ENCODE measurements at places on chromosomes 5 and 9.
A peak's percentile ranks its signal among the peaks of the same experiment; 100 is the strongest.

- no peak for DNase-seq
Measured at GRCh38 chr5:180335614-180336233, 17.4 kb downstream of the GFPT2 start.

GRCh38 chr5:98454904-98455303 lies 318.6 kb upstream of the RGMB start:
- peak; percentile 11 for DNase-seq

DNA sequence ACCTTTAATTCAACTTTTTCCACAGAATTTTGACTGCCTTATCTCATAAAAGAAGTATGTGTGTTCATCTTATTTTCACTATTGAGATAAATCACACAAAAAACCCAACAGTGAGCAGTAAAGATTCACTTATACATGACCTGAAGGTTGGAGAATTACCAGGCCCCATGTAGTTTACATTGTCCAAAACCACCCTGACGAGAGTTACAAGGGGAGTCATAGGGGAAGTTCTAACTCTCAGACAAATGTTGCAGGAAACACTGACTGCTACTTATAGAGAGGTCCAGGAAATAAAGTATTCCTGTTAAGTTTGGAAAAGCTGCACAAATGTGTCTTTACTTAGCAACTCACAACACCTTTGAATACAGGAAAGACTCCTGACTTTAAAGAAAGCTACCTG lies 14.1 kb downstream of the SPATA9 start:
- DNase-seq, result no peak

GRCh38 chr5:14739981-14740380 lies 75.5 kb downstream of the OTULIN start:
- DNase-seq, result no peak

- peak; percentile 86 for DNase-seq
Measured at GRCh38 chr9:35179347-35180280, 17.8 kb downstream of the UNC13B start.

- no peak for DNase-seq
Measured at GRCh38 chr5:68047035-68047434, 168.5 kb upstream of the PIK3R1 start.

DNA sequence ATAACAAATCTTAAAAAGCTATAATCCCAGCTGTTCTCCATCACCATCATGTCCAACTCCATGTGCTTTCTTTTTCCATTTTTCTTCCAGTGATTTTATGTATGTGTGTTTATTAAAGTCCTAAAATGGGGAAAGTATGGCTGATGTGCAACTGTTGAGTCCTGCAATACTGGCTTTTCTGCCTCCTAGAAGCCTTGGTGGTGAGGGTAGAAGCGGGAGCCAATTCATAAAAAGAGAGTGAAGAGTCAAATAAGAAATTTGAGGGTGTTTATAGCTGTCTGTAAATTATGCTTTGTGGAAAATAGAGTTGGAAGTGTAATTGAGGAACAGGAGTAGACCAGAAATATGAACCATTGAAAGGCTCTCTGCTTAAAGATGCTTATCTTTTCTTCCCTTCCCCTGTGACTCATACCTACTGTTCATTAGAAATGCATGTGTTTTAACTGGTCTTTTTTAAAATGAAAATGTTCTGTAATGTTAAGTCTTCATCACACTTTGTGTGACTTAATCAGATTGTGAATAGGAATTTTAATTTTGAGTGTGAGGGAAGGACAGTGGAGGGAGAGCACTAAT lies 80.1 kb downstream of the ZCCHC7 start:
- no peak for DNase-seq

GRCh38 chr5:40502736-40503135 lies 177.0 kb upstream of the PTGER4 start:
- no peak for DNase-seq

GRCh38 chr5:156473269-156473908 lies 146.4 kb downstream of the SGCD start:
- no peak for DNase-seq

DNA sequence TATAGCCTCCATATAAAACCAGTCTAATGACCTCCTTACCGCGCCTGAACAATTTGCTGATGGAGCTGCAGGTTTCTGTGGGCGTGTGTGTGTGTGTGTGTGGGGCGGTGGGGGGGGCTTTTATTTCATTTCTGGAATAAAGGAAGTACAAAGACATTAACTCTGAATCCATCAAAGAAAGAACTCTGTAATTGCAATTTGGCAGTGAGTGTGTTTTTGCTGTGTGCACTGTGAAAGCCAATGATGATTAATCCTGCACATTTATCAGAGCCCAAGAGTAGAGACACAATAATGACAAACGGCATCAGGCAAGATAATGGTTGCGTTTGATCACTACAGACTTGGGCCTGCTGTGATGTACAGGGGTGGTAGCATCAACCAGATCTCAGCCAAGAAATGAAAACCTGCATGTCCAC lies 29.3 kb upstream of the NDFIP1 start:
- DNase-seq, result no peak

DNA sequence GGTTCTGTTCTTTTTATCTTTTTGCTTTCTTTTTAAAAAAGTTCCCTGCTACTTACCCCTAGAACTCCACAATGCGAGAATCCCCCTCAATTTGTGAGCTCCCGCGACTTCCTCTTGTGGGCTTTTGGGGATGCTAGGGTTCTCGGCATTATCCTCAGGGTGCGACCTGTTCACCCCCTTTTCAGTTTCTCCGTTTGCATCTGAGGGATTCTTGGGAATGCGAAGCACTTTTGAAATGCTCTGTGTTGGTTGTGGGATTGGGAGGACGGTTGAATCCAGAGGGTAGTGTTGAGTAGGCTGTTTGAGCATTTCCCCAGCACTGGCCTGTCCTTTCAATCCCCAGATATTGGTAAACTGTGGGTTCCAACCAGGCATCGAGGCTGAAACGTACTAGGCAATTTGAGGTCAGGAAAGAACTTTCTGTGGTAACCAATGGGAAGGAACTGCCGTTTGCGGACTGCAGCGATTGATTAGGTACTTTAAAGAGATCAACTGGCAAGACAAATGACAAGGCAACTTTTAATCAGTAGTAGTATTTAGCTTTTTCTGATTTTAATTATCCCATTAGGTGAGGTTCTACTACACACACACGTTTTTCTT lies 415 bp downstream of the XRCC4 start:
- peak; percentile 58 for DNase-seq

- DNase-seq, result no peak
Measured at GRCh38 chr5:75639535-75640311, 28.5 kb downstream of the ANKDD1B start.

- DNase-seq, result peak; percentile 12
Measured at GRCh38 chr9:118652258-118652657, 717.0 kb downstream of the BRINP1 start.

- no peak for DNase-seq
Measured at GRCh38 chr5:105924366-105924765, 1746.4 kb downstream of the EFNA5 start.

- DNase-seq, result peak; percentile 48
Measured at GRCh38 chr9:14616188-14616982, 76.8 kb downstream of the ZDHHC21 start.

DNA sequence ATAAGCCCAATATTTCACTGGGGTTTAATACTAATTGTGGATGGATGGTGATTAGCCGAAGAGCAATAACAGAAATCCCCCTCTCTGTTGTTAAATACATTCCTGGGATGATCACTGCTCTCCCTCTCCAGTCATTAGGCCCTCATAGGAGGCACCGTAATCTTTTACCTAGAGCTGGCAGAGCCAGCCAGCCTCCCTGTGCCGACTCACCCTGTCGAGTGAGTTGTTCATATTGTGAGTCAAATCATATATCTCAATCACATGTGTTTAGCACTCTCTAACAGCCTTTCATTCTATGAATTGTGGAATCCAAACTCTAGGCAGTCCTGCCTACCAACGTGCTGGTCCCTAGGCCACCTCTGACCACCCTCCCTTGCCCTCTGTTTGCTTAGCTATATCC lies 771.0 kb downstream of the IRX1 start:
- no peak for DNase-seq

DNA sequence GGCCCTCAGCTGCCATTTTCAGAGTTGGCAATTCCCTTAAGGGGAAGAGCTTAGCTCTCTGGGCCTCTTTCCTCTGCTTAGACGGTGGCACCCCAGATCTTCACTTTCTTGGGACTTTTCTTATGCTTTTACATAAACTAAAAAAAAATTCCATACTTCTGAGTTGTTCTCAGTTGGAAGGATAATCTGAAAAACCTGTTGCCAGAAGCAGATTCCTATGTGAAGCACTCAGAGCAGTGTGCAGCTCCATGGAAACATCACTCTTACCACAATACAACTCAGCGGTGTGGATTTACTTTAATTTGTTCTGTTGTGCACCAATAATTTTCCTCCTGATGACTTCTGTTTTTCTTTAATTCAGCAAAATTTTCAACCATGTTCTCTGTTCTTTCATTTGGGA lies 44.1 kb upstream of the MROH2B start:
- DNase-seq, result no peak

DNA sequence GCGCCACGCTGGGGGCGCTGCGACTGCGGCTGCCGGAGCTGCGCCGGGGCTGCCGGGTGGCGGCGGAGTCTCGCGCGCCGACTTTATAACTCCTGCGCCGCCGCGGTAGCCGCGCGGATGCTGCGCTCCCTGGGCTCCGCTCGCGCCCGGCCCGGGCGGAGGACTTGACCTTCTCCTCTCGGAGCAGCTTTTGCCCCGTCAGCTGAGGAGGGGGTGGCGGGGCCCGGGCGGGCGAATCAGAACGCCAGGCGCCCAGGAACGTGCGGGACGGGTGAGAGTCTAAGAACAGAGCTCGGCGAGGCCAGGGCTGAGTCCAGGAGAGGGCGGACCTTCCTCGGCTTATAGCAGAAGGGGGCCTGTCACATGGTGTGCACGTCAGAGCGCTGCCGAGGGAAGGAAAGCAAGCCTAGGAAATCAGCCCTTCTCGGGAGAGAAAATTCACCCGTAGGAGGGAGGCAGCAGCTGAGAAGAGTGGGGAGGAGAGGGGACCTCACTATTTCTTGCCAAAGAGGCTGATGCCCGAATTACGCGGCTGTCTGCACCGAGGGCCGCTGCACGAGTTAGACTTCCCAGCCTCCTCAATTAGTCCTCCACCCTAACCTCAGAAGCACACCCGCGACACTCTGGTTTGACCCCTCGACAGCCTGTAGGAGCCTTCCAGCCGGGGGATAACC lies at the start of gene FOXD1:
Gene FOXD1 (minus strand): TSS at position 315 of the 674 bp plus-strand sequence. CDS start 415 bp downstream, outside the sequence.
- peak; percentile 93 for DNase-seq

Data from DMS53 (cell line).